ENCODE measurements at places on chromosomes 3 and 15.
A peak's percentile ranks its signal among the peaks of the same experiment; 100 is the strongest.

DNA sequence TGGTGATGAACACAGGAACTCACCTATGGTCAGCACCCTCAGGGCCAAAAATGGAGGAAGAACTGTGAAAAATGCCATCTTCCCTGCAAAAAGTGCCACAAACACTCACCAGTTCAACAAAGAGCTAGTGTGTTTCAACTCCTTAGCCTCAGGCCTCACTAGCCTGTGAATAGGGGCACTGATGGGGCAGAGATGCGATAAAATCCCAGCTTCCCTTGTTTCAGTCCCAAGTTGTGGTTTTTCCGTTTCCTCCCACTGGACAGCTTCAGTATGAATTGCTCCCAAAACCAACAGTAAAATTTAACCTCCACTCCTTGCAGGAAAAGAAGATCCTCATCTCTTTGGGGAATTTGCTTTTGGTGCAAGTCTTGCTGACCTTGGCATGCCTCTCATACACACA is 117.4 kb upstream of the ADAMTS9 start:
- no peak for DNase-seq

GRCh38 chr3:37526511-37526910 is 335.2 kb upstream of the CTDSPL start:
- peak; percentile 76 for DNase-seq

DNA sequence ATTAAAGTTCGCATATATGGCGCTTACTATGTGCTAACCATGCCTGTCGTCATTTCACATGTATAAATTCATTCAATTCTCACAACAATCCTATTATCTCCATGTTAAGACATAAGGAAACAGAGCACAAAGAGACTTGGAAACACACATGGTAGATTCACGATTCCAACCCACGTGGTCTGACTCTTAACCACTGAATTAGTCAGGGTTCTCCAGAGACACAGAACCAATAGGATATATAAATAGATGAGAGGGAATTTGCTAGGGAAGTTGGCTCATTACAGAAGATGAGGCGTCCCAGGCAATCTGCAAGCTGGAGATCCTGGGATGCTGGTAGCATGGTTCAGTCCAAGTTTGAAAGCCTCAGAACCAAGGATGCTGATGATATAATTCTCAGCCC is 765.3 kb downstream of the TBL1XR1 start:
- peak; percentile 42 for DNase-seq

DNA sequence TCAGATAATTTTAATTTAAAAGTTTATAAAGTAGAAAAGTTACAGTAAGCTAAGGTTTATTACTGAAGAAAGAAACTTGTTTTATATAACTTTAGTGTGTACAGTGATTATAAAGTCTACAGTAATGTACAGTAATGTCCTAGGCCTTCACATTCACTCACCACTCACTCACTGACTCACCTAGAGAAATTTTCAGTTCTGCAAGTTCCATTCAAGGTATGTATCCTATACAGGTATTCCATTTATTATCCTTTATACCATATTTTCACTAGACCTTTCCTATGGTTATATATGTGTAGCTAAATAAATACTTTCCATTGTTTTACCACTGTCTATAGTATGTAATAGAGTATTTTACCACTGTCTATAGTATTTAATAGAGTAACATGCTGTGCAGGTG is 33.2 kb upstream of the MME start:
- DNase-seq, result no peak

- no peak for DNase-seq
Observed at GRCh38 chr3:150975992-150976368, 3.5 kb upstream of the CLRN1 start.

GRCh38 chr3:4849136-4849535 is 130.1 kb upstream of the BHLHE40 start:
- no peak for DNase-seq

GRCh38 chr15:77507911-77508310 is 87.2 kb downstream of the HMG20A start:
- DNase-seq, result no peak

GRCh38 chr3:128408693-128409623 is 57.7 kb downstream of the DNAJB8 start:
- no peak for DNase-seq

DNA sequence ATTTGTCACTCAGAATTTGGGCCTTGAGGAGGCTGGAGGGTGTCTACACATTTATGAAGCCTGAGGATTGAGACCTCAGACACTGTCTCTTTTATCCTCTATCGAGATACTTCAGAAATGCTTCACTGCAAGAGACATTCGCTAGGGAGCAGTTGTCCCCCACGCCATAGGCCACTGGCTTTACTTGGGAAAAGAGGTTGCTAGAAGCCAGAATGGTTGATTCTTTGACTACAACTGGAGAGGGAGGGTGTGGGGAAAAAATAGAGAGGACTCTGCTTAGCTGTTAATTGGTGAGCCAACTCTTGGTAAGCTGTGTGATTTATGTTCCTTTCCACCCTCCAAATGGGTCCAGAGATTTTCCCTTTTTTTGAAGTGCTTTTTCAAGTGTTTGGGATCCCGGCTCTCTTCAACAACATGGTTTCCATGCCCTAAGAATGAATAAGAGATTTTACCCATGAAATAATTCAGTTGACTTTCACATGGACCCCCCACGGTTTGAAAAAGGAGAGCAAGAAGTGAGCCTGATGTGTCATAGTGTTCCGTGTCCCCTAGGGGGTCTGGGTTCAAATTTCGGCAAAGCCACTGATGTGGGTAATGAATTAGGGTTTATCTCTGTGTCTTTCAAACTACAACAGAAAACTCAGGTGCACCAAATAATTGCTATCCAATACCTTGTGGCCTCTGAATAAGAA is 2.7 kb downstream of the BOC start:
- peak; percentile 54 for DNase-seq

DNA sequence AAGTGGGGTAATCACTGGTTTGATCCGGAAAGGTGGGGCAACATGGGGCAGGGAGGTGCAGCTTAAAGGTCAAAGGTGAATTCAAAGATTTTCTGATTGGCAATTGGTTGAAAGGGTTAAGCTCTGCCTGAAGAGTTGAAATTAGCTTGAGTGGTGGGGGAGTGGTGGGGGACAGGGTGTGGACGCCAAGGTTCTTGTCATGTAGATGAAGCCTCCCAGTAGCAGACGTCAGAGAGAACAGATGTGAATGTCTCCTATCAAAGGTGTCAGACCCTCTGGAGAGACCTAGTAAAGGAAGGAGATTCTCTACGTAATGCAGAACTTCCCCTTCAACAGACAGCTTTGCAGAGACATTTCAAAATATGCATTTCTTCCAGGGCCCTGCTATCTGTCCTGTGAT is 62.8 kb downstream of the ABCC5 start:
- no peak for DNase-seq

DNA sequence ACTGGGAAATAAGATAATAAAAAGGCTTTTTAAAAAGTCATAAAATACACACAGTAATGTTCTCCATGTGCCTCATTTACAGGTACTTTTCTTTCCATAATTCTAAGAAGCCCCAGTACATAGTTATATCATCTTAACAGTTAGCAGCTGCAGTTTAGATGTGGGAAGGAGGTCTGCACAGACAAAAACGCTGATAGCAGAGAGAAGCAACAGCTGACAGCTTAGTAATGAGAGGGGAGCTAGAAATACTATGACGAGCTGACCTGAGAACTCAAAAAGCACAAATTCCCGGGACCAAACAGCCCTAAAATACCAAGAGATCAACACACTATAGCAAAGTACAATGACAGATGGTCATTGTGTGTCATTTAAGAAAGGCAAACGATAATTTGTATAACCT is 36.7 kb upstream of the ARHGEF3 start:
- DNase-seq, result no peak

DNA sequence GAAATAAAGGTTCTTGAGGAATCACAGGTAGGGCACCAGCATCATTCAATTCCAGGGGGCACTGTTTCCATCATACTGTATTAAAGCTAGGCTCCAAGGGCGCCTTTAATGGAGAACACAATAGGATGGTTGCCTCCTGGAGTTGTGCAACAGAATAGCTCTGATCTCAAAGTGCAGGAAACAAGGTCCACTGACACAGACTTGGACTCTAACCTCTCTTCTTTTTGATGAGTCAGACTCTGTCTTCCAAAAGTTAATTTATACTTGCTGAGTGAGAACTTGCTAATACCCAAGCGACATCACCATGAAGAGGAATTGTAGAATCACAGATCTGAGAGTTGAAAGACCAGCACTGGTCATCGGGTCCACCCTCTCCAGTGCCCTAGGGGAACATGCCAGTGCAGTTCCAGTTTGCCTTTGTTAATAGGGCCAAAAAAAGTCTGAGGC is 94.4 kb upstream of the PHLDB2 start:
- peak; percentile 61 for DNase-seq

- DNase-seq, result no peak
Observed at GRCh38 chr3:13525827-13526625, 22.9 kb upstream of the FBLN2 start.

DNA sequence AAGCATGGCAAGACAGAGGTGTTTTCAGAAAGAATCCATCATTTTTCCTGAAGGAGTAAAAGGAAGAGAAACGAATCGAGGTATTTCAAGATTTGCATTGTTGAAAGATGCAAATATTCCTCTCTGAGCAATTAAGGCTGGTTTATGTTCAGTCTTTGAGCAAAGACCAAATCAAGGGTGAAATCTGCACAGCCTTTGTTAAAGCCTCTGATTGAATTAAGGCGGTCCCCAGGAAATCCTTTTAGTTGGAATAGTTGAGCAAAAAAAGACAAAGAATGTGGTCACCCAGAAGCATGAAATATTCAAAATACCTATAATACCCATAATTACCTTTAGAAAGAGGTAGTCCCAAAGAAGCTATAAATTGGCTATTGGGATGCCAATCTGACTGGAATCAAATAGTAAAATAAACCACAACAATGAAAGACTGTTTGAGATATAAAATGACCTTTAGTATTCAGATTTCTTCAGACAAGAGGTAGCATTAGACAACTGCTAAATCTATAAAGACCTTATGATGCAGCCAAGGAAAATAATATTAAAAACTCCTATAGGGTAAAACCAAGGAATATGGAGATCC is 1218.1 kb downstream of the ROBO2 start:
- DNase-seq, result no peak

DNA sequence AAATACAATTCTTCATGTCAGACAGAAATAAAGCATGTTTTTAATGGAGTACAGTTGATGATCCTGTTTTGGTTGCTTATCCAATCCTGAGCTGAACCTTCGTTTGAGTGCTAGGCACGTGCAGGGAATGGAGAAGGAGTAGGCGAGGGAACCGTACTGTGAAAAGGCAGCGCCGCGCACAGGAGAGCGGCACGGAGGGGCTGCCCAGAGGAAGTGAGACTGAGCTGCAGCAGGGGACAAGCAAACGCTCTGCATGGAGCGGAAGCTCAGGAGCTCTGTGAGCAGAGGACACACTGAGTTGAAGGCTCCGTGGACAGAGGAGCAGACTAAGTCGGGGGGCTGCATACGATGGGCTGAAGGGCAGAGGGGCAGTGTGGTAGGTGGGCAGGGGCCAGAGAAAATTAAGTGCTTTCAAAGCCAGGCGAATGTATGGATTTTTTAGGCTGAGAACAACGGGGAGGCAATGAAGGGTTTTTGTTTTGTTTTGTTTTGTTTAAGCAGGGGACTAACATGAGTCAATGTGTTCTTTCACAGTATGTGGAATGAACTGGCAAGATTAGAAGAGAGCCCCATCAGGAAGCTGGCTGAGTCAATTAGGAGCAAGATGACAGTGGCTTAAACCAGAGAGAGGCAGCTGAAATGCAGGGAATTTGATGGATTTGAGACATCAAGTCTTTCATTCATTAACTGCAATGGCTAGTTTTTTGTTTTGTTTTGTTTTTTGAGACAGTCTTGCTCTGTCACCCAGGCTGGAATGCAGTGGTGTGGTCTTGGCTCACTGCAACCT is 23.8 kb upstream of the TM2D3 start:
- DNase-seq, result peak; percentile 73

DNA sequence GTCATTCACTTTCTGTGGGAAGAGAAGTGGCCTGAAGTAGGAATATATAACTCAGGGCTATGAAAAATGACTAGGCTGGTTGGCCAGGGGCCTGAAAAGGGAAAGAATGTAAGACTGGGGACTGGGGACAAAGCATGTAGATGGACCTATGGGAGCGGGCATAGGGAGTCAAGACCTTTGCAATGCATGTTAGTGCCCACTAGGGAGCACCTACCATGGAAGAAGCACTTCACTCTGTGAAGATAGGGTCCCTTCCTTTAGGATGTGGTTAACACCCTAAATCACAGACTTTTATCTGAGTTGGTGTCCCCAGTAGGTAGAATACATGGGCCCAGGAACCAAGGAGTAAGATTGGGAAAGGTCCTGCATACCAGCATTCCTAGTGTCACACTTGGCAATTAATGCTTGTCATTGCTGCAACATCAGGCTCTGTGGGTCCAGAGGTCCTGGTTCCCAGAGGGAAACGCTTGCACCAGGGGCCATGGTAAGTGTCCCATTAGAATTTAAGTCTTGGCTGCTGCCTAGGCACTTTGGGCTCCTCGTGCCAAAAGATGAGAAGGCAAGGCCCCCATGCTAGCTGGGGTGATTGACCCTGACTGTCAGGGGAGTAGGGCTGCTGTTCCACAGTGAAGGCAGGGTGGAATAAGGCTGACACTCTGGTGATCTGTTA is 79.6 kb downstream of the CRYGS start:
- no peak for DNase-seq

GRCh38 chr15:100783291-100783690 is 96.3 kb upstream of the ALDH1A3 start:
- no peak for DNase-seq

GRCh38 chr3:127613406-127613805 is 15.2 kb downstream of the MCM2 start:
- DNase-seq, result no peak

GRCh38 chr3:147431751-147432150 is 22.6 kb downstream of the ZIC1 start:
- DNase-seq, result peak; percentile 45

DNA sequence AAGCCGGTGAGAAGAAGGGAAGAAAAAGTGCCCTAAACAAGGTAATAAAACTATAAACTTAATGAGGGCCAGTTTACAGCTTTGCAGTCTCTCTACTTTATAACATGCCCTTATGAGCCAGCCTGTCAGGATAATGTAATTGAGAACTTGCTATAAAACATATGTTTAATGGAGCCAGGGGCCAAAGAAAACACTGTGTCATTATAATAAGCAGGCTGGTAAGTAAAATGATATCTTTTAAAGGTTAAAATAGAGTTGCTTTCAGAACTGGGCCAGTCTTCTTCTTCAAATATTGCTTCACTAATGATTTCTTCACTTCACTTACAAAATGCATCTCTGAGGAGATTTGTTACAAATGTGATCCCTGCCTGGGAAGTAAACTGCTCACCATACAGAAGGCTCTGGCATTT is 192.5 kb downstream of the SHOX2 start:
- peak; percentile 31 for DNase-seq

All from fibroblast of skin of abdomen (primary cell).